ENCODE measurements at places on chromosomes 16 and 17.

- peak; percentile 73 for DNase-seq
Observed at GRCh38 chr17:42623732-42624596, 14.5 kb downstream of the TUBG1 start.

DNA sequence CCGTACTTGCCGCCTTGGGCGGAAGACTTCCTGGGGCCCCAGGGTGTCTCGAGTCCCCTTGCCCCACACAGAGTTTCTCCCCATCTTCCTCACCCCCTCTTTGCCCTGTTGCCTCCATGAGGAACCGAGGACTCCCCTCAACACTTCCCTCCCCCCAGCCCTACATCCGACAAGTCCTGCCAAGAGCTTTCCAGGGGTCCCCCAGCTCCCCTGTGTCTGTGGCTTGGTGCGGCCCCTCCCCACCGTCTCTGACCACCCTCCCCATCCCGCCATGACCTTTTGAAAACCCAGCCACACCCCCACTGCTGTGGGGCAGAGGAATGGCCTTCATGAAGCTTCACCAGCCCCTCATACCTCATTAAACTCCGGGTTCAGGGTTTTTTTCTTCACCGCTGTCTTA is 11.4 kb downstream of the SCGB1C2 start:
- DNase-seq: no peak

GRCh38 chr17:57803021-57803420 is 46.8 kb downstream of the MRPS23 start:
- DNase-seq: no peak

- no peak for DNase-seq
Observed at GRCh38 chr16:57911743-57912142, 59.2 kb downstream of the CNGB1 start.

GRCh38 chr16:4664538-4665418 is 28.6 kb upstream of the NUDT16L1 start:
- DNase-seq: no peak

GRCh38 chr17:17872547-17873345 is 36.0 kb upstream of the SREBF1 start:
- DNase-seq: no peak

DNA sequence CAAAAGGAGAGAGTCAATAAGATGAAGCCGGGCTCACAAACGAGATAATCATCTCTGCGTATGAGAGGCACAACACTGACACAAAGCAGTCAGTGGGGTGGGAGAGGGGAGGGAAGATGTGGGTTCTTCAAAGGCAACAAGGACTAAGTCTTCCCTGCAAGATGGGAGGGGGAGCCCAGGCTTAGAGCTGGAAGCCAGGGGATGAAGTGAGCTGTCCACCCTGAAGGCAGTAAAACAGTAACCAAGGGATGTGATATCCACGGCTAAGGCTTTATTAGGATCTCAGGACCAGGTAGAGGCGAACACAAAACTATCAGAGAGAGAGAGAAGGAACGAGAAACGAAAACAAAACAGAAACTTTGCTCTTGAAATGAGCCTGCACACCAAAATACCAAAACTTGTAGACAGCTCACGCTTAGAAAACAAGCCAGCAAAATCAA is 115.9 kb downstream of the DYNLRB2 start:
- DNase-seq: no peak

DNA sequence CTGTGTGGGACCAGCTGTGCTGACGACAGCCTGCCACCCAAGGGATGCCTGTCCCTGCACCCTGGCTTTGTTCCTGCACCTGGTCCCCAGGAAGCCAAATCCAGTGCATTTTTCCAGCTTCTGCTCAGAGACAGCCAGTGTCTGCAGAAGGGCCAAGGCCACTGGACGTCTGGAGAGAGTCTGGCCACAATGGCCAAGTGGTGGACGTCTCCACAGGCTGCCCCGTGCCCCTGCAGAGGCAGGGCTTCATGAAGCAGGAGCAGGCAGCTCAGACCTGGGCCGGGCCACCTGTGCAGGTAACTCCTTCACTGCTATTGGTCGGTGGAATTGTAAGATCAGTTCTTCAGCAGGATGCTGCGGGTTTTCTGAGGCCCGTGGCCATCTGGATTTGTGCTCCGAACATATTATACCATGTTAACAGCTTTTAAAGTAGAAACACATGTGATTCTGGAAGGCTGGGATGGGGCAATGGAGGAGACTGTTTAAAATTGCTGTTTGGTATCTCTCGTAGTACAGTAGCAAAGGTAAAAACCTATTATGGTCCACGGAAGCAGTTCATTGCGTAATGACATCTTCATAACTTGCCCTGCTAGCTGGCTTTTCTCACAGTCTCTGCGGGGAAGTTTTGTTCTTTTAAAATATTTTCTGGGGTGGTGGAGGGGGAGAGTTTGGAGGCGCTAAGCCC is 185.3 kb downstream of the CCDC182 start:
- no peak for DNase-seq

DNA sequence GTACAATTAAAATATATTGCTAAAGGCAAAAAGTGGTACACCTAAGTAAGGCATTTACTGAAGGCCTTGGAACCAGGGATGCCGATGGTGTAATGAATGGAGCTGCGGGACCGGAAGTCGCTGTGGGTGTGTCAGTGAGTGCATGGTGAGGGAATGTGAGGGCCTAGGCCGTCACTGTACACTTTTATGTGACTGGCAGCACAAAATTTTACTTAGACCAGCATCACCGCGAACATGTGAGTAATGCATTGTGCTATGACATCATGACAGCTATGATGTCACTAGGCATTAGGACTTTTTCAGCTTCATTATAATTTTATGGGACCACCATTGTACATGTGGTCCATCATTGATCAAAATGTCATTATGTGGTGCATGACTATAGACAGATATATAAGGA is 14.7 kb downstream of the ALOX15B start:
- DNase-seq: no peak

- no peak for DNase-seq
Observed at GRCh38 chr16:30723725-30724355, 24.4 kb upstream of the PHKG2 start.

- no peak for DNase-seq
Observed at GRCh38 chr17:79235808-79236207, 161.2 kb downstream of the ENGASE start.

DNA sequence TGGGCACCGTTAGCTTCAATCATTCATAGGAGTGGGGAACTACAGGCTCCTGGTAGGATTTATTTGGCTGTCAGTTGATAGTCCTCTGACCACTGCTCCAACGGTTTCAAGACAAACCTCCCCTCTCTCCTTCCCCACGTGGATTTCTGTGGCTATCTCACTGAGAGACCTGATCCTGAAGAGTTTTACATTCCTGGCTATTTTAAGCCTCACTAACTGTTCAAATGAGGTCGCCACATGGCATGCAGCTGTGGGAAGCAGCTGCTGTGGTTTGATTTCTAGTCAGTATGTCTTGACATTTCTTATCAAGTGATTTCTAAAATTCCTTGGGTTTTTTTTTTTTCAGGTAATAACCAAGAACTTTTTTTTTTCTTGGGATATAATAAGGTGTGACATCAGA is 38.3 kb downstream of the CDK5R1 start:
- no peak for DNase-seq

GRCh38 chr17:81977211-81977808 is at the start of gene ASPSCR1:
TSS of gene ASPSCR1 (plus strand) at chr17:81977629. CDS start at chr17:81977647, 18 bp downstream.
- DNase-seq: peak; percentile 96

GRCh38 chr17:15660077-15660476 is 24.0 kb downstream of the TRIM16 start:
- DNase-seq: no peak

DNA sequence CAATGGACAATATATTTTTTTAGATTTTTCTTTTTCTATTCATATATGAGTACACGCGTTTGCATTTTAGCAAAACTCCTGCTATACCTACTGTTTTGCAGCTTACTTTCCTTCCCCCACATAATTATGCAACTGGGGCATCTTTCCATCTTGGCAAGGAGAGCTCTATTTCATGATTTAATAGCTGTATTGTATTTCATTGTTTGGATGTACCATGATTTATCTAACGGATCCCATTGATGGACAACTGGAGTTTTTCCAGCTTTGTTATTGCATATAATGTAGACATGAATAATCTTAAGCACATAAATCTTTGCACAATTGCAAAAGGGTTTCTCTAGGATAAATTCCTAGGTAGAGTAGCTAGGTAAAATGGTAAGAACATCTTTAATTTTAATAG is 133.9 kb downstream of the PITPNC1 start:
- DNase-seq: no peak

GRCh38 chr17:57623620-57624019 is 121.5 kb downstream of the CCDC182 start:
- DNase-seq: no peak

DNA sequence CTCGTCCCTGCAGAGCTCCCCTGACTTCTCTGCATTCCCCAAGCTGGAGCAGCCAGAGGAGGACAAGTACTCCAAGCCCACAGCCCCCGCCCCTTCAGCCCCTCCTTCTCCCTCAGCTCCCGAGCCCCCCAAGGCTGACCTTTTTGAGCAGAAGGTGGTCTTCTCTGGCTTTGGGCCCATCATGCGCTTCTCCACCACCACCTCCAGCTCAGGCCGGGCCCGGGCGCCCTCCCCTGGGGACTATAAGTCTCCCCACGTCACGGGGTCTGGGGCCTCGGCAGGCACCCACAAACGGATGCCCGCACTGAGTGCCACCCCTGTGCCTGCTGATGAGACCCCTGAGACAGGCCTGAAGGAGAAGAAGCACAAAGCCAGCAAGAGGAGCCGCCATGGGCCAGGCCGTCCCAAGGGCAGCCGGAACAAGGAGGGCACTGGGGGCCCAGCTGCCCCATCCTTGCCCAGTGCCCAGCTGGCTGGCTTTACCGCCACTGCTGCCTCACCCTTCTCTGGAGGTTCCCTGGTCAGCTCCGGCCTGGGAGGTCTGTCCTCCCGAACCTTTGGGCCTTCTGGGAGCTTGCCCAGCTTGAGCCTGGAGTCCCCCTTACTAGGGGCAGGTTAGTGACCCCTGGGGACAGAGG is 11.4 kb downstream of the MLLT6 start:
- DNase-seq: no peak

DNA sequence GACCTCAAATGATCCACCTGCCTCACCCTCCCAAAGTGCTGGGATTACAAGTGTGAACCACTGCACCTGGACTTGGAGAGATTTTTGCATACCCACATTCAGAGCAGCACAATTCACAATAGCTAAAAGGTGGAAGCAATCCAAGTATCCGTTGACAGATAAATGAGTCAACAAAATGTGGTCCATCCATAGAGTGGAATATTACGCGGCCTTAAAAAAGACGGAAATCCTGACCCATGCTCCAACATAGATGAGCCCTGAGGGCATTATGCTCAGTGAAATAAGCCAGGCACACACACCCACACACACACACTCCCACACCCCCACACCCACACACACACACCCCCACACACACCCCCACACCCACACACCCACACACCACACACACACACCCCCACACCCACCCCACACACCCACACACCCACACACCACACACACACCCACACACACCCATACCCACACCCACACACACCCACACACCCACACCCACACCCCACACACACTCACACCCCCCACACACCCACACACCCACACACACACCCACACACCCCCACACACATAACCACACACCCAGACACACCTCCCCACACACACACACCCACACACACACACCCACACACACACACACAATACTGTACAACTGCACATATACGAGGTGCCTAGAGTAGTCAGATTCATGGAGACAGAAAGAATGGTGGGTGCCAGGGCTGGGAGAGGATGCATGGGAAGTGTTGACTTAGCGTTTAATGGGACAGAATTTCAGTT is 124.7 kb downstream of the FOXL1 start:
- no peak for DNase-seq

- DNase-seq: no peak
Observed at GRCh38 chr17:43791589-43791988, 11.4 kb downstream of the CFAP97D1 start.

- DNase-seq: no peak
Observed at GRCh38 chr16:47129755-47130435, 13.8 kb downstream of the NETO2 start.
